ENCODE measurements at places on chromosomes 5 and 9.
A peak's percentile ranks its signal among the peaks of the same experiment; 100 is the strongest.

DNA sequence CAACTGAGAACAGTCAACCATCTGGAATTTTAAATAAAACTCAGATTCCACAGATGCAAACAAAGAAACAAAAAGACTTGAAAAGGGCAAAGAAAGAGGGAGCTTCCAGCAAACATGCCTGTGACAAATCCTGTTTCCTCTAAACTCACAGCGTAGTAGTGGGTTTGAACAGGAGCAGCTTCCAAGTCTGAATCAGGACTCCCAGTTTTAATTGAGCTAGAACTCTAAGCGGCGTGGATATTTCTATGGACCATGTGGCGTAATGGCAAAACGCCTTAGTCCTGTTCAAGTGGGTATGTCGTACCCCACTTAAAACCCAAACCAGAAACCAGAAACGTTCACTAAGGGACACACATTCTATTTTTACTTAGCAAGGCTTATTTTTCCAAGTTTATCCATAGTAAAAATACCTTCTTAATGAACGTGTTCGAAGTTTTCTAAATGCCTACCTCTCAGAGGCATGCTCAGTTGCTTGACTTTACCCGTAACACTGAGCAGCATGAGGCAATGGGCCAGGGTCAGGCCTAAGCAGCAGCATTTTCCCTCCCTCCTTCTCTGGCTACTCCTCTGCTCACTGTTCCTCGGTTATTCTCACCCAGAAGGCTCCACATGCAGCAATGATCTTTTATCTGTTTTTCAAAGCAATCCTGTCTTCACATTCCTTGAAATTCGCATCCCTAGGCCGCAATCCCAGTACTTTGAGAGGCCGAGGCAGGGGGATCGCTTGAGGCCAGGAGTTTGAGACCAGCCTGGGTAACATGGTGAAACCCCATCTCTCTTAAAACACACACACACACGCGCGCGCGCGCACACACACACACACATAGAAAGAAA, 77.9 kb downstream of the FNBP1 start:
- DNase-seq, result no peak

GRCh38 chr5:155729684-155730059, 597.3 kb upstream of the SGCD start:
- peak; percentile 60 for DNase-seq

DNA sequence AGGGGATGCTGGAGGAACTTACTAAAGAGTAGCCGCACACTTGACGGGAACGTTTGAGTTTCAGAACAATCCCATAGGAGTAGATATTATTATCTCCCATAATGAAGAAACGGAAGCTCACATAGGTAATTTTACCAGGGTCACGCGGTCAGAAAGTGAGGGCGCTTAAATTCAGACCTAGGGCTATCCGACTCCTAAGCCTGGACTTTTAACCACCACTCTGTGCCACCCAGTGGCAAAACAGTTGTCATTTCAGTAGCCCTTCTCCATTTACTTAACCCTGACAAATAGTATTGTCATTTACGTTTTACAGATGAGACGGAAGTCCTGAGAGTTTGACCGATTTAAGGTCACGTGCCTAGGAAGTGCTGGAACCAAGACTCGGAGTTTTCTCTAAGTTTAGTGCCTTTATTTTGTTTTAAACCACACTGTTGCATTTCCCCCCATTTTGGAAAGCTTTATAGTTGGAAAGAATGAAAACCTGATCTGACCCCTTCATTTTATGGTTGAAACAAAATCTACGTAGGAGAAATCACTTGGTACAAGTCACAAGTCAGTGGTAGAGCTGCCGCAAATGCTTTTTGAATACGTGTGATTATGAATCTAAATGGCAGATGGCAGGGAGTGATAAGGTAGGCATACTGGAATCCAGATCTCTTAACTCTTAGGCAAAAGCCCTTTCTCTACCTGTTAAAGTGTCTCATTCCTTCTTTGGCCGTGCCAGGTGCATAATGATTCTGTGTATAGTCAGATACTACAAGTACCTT, 650 bp downstream of the MRRF start:
- DNase-seq, result peak; percentile 23

DNA sequence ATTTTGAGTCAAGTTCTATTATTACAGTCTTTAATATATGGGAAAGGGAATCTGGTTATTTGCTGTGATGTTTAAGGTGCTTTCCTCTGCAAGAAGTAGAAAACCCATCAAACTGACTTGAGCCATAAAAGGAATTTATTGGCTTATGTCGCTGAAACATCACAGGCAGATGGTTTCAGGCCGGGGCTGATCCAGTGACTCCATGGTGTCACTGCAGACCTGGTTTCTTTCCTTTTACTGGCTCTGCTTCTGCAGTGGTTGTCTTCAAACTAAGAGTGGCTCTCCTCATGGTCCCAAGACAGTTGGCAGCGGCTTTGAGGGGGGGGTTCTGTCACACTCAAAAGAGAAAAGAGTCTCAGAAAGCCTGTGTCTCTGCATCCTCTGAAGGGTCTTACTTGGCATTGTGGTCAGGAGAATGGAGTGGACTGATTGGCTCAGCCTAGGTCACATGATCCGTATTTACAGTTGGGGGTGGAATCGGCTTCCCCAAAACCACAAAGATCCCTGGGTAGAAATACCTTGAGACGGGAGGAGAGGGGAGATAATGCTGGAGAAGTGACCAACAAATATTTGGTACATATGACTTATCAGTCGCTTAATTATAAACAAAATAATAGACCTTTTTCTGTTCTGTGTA, 106.3 kb downstream of the DAPK1 start:
- no peak for DNase-seq

Measured in right hindlimb (tissue), 1 donor.